Tibial artery (tissue), 4 donors: ENCODE measurements at places on chromosomes 11 and 22.

GRCh38 chr22:25779890-25780289 is 37.9 kb downstream of the MYO18B start:
- DNase-seq: no peak

DNA sequence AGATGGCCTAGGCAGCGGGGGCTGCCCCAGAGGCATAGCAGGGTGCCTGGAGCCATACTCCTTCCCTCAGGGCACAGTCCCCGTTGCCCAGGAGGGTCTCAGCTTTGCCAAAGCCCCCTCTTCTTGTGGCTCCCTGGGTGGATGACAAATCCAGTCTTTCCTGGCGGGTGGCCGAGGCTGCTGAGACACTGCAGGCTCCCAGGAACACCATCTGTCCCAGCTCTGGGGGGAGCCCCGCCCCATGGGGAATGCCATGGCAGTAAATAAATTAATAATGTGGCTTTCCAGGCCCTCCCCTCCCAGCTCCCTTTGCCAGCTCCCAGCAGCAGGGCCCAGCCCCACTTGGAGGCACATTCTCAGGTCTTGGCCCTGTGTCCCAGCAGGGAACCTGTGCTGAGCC is 45.0 kb downstream of the PDE2A start:
- DNase-seq: peak; percentile 76

GRCh38 chr11:92790366-92790765 is 179.1 kb upstream of the MTNR1B start:
- DNase-seq: no peak

DNA sequence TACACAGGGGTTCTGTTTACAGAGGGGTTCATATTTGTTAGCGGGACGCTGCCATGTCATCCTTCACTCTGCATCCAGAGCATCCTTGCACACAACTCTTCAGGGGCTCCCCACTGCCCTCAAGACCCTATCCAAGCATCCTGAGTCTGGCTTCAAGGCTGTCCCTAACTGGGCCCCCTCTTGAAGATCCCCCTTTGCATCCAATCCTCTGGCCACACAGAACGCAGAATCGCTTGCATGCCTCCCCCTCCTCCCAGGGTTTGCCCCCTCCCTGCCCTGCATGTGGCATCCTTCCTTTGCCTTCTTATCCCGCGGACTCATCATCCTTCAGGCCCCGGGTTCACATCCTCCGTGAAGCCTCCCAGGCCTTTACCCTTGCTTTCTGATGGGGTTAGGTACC is 18.6 kb downstream of the C1QTNF6 start:
- DNase-seq: peak; percentile 49

DNA sequence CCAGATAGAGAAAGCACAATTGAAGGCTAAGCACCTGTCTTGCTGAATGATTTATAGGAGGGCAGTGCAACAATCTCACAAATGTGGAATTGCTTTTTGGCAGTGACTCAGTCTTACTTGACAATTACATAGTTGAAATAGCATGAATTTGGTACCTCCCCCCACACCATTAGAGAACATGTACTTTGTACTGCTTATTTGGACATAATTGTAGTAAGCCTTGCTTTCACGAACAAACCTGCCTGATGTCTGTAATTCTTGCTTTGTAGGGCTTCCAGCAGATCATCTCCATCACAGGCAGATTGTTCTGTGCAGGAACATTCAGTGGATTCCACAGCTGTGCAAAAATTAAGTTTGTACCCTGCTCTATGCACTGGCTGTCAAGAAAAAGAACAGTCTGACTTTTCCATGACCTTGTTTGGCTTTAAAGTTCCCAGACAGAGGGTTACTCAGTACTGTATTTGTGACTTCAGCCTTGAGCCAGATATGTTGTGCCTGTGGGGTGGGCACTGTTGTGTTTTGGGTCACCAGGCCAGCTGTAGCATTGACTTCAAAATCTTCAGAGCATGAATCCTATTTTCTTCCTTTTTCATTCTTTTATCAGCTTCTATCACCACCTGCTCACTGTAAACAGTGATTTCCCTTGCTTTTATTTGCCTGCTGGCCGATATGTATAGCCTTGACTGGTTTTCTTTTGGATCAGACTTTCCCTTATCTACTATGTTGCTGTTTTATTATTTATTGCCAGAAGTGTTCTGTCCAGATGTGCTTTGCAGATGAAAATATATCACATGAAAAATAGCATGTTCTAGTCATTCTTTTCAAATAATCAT is 941.0 kb upstream of the CHORDC1 start:
- DNase-seq: no peak
